Activated B cell treated with CpG ODN at 0.5 μM for 24 hours (primary cell): ENCODE measurements at places on chromosomes 16 and 17.

GRCh38 chr17:78448356-78448993, 70.0 kb downstream of the PGS1 start:
- H3K27me3 ChIP-seq, result peaks cover 5% of the 10 kb centered on the region
- peaks cover 8% of the 10 kb centered on the region for H3K4me1 ChIP-seq
- no peak overlapping the region for H3K27ac ChIP-seq
- H3K36me3 ChIP-seq, result no peaks in the 10 kb centered on the region

DNA sequence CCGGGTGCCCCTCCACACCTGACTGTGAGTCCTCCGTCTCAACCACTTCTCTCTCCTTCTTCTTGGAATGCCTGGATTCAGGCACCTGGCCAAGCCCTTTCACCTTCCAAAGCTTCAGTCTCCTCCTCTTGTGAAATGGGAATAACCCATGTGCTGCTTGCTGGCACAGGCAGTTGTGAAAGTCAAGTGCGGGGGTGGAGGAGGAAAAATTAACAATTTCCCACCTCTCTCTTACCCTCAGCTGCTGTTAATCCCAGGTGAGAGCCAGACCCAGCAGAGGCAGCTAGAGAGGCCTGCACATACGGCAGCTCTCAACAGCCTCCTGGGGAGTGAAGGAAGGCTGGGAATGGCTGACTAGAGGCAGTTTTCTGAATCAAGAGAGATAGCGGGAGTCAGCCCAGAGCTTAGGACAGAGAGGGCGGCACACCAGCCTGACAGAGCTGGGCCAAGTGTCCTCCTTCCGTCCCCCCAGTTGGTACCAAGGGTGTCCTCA, 77.9 kb upstream of the LGALS9 start:
- no peaks in the 10 kb centered on the region for H3K27me3 ChIP-seq
- H3K27ac ChIP-seq, result no peak overlapping the region
- H3K4me1 ChIP-seq, result peaks cover 21% of the 10 kb centered on the region
- DNase-seq, result no peak
- peaks cover 35% of the 10 kb centered on the region for H3K36me3 ChIP-seq
- H3K4me3 ChIP-seq, result no peak overlapping the region

DNA sequence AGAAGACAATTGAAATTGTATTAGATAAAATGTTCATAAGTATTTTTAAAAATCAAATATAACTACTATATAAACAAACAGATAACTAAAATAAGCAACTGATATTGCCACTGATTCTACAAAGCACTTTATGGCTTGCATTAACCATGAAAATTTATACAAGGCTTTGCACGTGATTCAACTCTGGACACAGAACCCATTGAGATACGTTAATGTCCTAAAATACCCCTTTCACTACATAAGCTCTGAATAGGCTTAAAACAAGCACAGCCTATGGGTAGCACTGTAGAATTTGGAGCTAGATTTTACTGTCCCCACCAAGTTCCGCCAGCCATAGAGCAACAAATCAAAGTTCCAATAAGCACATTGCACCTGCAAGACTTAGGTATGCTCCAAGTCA, 4.5 kb downstream of the ZNF652 start:
- peaks cover 9% of the 10 kb centered on the region for H3K36me3 ChIP-seq
- H3K27me3 ChIP-seq, result no peaks in the 10 kb centered on the region
- DNase-seq, result no peak

DNA sequence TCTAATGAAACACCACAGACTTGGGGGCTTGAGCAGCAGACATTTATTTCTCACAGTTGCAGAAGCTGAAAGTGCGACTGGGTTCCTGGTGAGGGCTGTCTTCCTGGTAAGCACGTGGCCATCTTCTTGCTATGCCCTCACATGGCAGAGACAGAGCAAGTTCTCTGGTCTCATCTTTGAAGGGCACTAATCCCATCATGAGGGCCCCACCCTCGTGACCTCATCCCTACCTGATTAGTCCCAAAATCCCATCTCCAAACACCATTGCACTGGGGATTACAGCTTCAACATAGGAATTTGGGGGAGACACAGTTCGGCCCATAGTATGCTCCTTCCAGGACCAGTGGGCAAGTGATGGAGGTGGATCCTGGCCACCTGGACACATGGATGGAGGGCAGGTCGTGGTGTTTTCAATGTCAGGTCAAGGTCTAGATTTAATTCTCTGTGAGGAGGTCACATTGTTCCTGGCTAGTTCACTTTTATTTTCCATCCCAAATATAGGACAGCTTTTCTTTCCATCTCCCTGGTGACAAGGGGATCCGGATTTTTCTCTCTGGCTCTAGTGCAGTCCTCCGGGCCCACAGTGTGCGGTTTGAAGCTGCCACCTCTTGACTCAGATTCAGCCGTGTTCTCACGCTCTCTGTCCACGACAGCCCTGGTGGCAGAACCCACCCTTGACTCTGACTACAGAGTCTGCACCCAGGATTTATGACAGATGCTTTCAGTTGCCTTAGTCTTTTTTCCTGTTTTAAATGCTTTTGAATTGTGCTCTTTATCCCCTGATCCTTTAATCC, 160.5 kb upstream of the NOL11 start:
- no peak for DNase-seq
- no peak overlapping the region for H3K27ac ChIP-seq
- no peaks in the 10 kb centered on the region for H3K4me1 ChIP-seq
- no peak overlapping the region for H3K4me3 ChIP-seq
- no peaks in the 10 kb centered on the region for H3K27me3 ChIP-seq

GRCh38 chr17:51056813-51057510, 63.7 kb downstream of the SPAG9 start:
- DNase-seq, result no peak
- H3K27me3 ChIP-seq, result no peaks in the 10 kb centered on the region
- H3K4me1 ChIP-seq, result peaks cover 20% of the 10 kb centered on the region
- no peak overlapping the region for H3K4me3 ChIP-seq

DNA sequence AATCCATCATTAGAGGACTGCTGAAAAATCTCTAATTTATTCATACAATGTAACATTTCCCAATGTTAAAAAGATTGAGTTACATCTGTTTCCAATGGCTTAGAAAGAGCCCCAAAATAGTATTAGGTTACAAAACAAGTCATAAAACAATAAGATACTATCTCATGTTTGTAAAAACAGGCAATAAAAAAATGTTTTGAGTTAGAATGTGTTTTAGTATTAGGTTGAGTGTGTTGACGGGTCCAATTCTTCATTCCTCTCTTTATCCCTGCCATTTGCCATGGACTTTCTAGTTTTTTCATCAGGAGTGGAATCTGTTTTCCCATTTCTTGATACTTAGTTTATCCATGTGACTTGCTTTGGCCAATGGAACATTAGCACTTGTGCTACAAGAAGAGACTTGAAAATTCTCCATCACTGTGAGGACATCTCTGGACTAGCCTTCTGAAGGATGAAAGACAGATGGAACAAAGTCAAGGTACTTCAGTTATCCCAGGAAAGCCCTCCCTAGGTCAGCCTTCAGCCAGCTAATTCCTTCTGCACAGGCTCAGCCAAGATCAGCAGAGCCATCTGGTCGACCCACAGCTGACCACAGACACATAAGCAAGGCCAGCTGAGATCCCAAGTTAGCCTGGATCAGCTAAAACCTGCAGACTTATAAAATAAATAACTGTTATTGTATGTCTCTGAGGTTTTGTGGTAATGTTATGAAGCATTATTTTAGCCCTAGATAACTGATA, 83.3 kb downstream of the HS3ST3A1 start:
- H3K27me3 ChIP-seq, result no peaks in the 10 kb centered on the region
- H3K4me3 ChIP-seq, result no peak overlapping the region
- no peak for DNase-seq
- no peak overlapping the region for H3K27ac ChIP-seq
- H3K4me1 ChIP-seq, result no peaks in the 10 kb centered on the region

GRCh38 chr17:16516594-16517051, 24.6 kb upstream of the LRRC75A start:
- H3K4me1 ChIP-seq, result peaks cover 5% of the 10 kb centered on the region
- H3K27ac ChIP-seq, result no peak overlapping the region
- no peak for DNase-seq
- H3K36me3 ChIP-seq, result no peaks in the 10 kb centered on the region

GRCh38 chr16:66399930-66400329, 27.2 kb upstream of the BEAN1 start:
- no peak for DNase-seq
- H3K36me3 ChIP-seq, result no peaks in the 10 kb centered on the region
- H3K27me3 ChIP-seq, result peaks cover 33% of the 10 kb centered on the region
- no peaks in the 10 kb centered on the region for H3K4me1 ChIP-seq
- no peak overlapping the region for H3K4me3 ChIP-seq
- H3K27ac ChIP-seq, result no peak overlapping the region

DNA sequence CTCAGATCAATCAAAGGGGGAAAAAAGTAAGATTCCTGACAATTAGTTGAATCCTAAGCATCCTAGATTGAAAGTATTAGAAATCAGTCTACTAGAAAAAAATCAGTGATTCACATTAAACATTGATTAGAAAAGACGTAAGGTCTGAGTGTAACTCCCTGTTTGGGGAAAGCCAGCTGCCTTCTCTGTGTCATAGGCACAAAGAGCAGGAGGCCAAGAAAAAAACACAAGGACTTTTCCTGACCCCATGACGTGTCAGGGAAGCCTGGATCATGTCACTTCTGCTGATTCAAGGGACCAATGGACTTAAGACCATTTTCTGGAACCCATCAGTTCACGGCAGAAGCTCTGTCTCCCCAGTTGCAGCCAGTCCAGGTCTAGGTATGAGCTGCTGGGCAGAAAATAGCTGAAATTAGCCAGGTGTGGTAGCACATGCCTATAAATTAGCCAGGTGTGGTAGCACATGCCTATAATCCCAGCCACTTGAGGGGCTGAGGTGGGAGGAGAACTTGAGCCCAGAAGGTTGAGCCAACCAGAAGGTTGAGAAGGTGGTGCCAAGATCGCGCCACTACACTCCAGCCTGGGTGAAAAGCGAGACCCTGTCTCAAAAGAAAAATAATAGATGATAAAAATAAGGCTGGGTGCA, 35.9 kb downstream of the RANBP10 start:
- peaks cover 45% of the 10 kb centered on the region for H3K36me3 ChIP-seq
- DNase-seq, result no peak
- H3K4me1 ChIP-seq, result peaks cover 2% of the 10 kb centered on the region
- H3K4me3 ChIP-seq, result no peak overlapping the region
